NCI-H510A (cell line): ENCODE measurements at places on chromosomes 3 and 15.

DNA sequence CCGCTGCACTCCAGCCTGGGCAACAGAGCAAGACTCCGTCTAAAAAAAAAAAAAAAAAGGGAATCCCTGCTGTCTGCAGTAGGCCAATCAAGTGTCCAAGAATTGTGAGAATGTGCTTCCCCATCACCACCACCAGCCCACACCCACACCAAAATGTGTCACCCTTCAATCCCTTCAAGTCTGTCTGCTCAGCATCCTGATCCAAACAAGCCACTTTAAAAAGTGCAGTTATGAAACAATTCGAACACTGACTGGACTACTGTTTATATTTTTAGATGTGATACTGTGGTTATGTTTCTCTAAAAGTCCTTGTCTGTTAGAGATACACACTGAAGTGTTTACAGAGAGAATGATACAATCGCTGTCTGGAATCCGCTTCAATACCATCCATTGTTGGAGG lies 78.1 kb upstream of the CGNL1 start:
- DNase-seq = no peak

- DNase-seq = no peak
Observed at GRCh38 chr3:141383555-141384129, 15.3 kb downstream of the ZBTB38 start.

GRCh38 chr3:16609927-16610580 lies 4.8 kb upstream of the DAZL start:
- DNase-seq = no peak

DNA sequence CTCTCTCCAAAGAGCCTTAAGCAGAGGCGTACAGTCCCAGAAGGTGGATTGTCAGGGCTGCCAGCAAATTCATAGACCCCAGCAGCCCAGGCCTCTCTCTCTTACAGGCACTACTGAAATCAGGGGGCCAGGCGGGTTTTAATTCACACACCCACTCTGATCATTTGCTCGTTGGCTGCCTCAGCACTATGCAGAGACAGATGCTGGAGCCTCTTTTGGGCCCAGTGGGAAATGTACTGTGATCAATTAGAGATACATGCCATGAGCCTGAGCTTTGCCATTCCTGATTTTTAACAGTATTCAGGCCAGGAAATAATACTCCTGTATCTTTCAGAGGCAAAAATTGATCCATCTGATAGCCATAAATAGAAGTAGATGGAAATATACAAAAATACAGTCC lies 53.0 kb downstream of the CMTM6 start:
- no peak for DNase-seq

DNA sequence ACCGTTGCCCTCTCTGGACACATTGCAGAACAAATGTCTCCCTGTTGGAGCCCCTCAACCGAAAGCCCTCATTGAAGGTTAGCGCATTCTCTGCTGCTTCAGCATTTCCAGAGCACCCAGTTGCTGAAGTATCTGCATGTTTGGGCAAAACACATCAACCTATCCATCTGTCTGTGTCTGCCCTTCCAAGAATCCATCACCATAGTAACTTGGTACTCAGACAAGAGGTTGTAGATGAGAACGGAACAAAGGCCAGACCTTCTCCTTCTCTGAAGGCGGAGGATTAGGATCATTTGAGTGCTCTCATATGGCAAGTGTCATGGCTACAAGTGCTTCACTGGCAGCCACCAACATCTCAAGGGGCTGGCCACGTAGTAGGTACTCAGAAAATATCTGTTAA lies 23.1 kb upstream of the RHO start:
- DNase-seq = no peak

GRCh38 chr15:31372635-31373091 lies 46.0 kb downstream of the KLF13 start:
- DNase-seq = no peak
